Astrocyte of the hippocampus (primary cell): ENCODE measurements at places on chromosomes 4 and X.

GRCh38 chr4:1012034-1012739 lies 761 bp downstream of the FGFRL1 start:
- peak; percentile 81 for DNase-seq

- DNase-seq: no peak
These were observed 90.4 kb upstream of the RASGEF1B start for GRCh38 chr4:81562093-81562492.

DNA sequence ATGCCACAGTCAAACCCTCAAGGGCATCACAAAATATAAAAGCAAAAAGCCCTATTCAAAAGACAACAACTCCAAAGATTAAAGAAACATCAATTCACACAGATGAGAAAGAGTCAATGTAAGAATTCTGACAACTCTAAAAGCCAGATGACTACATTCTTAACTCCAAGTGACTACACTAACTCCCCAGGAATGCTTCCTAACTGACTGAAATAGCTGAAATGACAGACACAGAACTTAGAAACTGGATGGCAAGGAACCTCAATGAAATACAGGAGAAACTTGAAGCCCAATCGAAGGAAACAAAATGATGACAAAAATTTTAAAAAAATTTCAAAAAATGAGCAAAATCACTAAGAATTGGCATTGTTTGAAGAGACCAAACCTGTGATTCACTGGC lies 1047.6 kb upstream of the PCDH10 start:
- peak; percentile 36 for DNase-seq

GRCh38 chr4:7979652-7979968 lies 39.9 kb upstream of the AFAP1 start:
- DNase-seq: no peak

GRCh38 chr4:123558865-123559264 lies 162.3 kb downstream of the SPRY1 start:
- no peak for DNase-seq

- DNase-seq: no peak
These were observed 75.9 kb upstream of the MAML3 start for GRCh38 chr4:140229881-140230280.
